ENCODE measurements at places on chromosomes 4 and X. TPM values are rescaled to one million over a fixed set of nuclear protein-coding genes. Genes with fewer than 3 reads are reported as not detected.

Gene PPM1K
- 65.5 TPM for total RNA-seq

Gene FRG2
- total RNA-seq = not detected

Gene PHKA2
- total RNA-seq = 22.7 TPM

GRCh38 chr4:59945277-59945676 lies 1254.8 kb upstream of the ADGRL3 start:
- DNase-seq = no peak
- H3K4me3 ChIP-seq = no peak overlapping the region
- no peaks in the 10 kb centered on the region for H3K4me1 ChIP-seq
- no peak overlapping the region for H3K27ac ChIP-seq

DNA sequence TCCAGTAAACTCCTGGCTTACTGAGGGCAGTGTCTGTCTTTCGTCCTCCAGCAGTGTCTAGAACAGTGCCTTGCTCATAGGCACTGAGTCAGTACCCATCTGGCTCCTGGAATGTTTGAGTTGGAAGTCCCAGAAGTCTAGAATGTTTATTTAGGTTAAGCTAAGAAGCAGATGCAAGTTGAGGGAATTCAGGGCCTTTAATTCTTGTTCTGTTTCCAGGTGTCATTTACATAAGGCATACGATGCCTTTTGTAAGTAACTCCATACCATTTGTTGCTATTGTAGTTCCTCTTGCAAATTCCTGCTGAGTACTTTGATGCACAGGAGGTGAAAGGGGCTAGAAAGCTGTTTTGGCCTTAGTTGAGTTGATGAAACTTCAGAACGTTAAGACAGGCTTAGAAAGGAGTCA lies 22.2 kb downstream of the ARHGAP10 start:
- peaks cover 14% of the 10 kb centered on the region for H3K4me1 ChIP-seq
- H3K27ac ChIP-seq = no peak overlapping the region
- no peaks in the 10 kb centered on the region for H3K36me3 ChIP-seq
- H3K27me3 ChIP-seq = no peaks in the 10 kb centered on the region
- DNase-seq = no peak

- H3K27ac ChIP-seq = no peak overlapping the region
- H3K4me3 ChIP-seq = no peak overlapping the region
- no peaks in the 10 kb centered on the region for H3K4me1 ChIP-seq
- no peak for DNase-seq
Observed at GRCh38 chr4:24680746-24681448, 96.5 kb upstream of the DHX15 start.

GRCh38 chrX:129108936-129109335 lies 414.4 kb downstream of the SMARCA1 start:
- H3K4me3 ChIP-seq = no peak overlapping the region
- no peak overlapping the region for H3K27ac ChIP-seq
- no peaks in the 10 kb centered on the region for H3K27me3 ChIP-seq
- DNase-seq = no peak
- H3K36me3 ChIP-seq = no peaks in the 10 kb centered on the region
- no peaks in the 10 kb centered on the region for H3K4me1 ChIP-seq

DNA sequence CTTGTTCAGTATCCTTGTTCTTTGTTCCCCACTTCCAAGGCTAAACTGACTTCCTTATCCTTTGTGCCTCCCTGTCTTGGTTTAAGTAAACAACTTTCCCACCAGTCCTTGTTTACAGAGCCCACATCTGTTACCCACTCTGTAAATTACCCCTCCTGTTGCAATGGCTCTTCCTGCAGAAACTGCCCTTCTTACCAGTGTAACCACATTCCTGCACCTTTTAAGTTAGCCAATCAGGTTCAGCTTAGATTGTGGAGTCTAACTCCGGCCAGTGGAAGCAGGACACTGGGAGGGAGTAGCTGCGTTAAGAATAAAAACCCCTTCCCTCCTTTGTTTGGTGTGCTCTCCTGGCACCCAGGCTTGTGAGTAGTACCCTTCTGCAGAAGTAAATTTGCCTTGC lies 360.9 kb downstream of the PRDM5 start:
- H3K27me3 ChIP-seq = no peaks in the 10 kb centered on the region
- H3K4me1 ChIP-seq = no peaks in the 10 kb centered on the region
- H3K4me3 ChIP-seq = no peak overlapping the region
- no peak for DNase-seq
- H3K36me3 ChIP-seq = no peaks in the 10 kb centered on the region

DNA sequence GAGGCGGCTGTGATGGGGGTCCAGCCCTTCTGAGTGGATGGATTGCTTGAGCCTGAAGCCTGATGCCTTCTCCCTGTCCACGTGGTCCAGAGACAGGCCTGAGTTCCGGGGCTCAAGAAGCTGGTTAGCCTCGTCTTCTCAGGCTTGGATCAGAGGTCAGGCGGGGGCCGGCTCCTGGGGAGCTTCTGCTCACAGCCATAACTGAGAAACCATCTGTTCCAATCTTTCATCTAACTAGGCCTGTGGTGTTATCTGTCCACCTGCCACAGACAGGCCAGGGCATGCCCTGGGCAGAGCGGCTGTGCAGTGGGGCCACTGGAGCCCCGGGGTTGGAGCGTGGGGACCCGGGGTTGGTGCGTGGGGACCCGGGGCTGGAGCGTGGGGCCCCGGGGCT lies 63.1 kb downstream of the SORCS2 start:
- peaks cover 5% of the 10 kb centered on the region for H3K27me3 ChIP-seq
- H3K27ac ChIP-seq = no peak overlapping the region
- no peak for DNase-seq
- no peaks in the 10 kb centered on the region for H3K4me1 ChIP-seq
- no peaks in the 10 kb centered on the region for H3K36me3 ChIP-seq

DNA sequence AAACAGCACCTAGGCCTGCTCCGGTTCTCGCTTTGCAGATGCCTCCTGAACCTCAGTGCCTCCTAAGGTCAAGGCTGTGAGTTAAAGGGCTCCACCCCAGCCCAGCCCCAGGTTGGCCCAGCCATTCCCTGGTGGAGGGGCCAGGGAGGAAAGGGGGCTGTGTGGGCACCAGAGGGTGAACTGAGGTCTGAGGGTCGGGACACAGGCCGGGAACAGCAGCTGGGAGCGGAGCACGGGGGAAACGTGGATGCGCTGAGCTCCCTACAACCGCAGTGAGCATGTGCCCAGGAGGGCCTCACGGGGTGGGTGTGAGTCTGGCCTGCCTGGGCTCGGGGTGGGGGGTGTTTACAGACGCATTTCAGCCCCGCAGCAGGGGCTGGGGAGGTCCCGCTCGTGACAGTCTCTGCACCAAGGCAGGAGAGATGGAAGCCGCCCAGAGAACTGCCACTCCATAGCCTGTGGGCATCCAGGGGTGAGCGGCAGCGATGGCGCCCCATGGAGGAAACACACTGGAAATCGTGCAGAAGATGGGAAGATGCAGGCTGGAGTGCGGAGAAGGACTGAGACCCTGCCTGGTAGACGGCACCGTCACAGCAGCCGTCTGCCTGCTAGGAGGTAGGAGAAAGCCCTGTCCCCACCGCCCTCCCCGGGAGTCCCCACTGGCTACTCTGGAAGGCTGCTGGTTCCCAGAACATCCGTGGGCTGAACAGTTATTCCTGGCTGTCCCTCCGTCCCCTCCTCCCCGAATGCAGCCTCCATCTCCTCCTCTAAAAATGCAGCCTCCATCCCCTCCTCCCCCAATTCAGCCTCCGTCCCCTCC lies 9.9 kb upstream of the SLC25A6 start:
- peaks cover 8% of the 10 kb centered on the region for H3K36me3 ChIP-seq
- no peaks in the 10 kb centered on the region for H3K4me1 ChIP-seq
- no peak for DNase-seq
- H3K27ac ChIP-seq = no peak overlapping the region
- no peak overlapping the region for H3K4me3 ChIP-seq
